ENCODE measurements at places on chromosomes 16 and 17.
A peak's percentile ranks its signal among the peaks of the same experiment; 100 is the strongest.

DNA sequence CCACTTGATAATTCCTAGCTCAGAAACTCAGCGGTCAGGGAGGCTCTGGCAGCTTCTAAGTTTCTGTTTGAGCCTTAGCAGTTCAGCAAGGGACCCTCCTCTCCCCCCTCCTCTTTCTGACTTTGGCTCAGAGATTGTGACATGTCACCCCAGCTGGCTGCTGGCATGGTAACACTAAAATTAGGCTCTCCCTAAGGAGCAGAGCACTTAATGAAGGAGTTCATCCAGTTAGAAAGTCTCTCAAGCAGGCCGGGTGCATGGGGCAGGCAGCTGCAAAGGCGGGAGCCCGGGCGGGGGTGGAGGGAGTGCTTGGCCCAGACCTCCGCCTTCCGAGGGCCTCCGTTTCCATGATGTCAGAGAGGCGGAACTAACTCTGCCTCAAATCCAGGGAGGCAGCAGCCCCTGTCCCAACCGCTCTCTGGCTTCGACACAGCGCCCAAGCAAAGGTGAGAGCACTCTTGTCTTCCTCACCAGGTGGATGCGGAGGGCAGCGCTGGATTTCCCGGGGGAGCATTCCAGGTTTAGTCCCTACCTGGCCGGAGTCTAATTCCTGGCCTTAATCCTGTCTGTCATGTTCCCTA, 128.0 kb upstream of the PLCG2 start:
- peak; percentile 90 for DNase-seq

GRCh38 chr17:929586-929985, 50.0 kb downstream of the NXN start:
- DNase-seq, result no peak

DNA sequence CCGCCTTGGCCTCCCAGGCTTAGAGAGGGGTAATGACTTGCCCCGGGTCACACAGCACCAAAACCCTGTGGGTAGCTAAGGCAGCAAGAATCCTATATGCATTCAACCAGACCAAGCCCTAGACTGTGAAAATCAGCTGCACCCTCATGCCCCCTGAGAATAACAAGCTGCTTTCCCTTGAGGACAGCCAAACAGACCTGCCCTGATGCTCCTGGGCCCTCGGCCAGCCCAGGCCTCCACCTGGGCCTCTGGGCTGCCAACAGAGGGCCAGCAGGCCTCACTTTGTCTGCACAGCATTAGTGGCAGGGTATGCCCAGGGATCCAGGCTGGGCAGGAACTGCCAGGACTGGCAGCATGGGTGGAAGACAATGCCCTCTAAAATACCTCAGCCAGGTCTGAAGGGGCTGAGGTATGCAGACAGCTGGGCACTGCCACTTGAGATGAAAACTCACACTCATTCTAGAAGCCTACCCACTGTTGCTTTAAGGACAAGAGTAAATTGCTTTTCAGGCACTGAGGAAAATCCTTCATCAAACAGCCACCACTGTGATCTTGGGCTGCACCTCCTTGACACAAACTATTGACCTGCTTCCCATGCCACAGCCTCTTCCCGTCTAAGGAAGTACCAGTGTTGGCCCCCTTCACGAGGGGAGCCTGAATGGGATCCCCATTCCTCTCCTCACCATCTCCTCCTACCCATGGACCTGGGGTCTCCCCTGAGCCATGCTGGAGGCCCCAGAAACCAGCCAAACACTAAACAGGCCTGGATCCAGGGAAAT, 8.8 kb downstream of the ST3GAL2 start:
- no peak for DNase-seq

DNA sequence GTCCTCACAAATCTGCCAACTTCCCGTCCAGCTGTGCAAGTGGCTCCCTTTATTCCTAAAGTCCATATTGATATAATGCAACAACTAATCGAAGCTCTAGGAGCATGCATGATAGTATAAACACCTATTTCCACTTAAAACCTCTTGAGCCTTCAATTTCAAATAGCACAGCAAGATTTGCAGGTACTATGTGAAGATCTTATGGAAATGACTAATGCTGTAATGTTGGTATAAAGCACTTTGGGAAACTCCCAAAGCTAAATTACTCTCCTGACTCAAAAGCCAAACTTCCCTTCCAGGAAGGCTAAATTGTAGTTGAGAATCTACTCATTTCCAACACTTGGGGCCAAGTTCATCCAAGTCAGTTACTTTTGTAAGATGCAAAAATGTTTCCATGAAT, 287.6 kb upstream of the CDH11 start:
- no peak for DNase-seq

DNA sequence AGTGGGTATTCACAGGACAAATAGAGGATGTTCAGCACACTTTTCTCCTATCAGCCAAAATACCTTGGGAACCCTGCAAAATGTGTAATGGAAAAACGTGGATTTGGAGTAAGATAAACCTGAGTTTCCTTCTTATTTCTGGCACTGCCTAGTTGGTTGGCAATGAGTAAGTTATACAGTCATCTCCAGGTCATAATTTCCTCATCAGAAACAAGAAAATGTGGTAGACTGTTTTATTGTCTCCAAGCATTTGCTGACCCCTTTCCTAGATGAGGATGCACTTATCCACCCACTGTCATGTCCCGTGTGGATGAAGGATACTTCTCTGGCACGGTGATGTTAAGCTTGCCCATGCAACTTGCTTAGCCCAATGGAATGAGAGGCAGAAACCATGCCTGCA, 458.0 kb downstream of the KIF2B start:
- no peak for DNase-seq

- no peak for DNase-seq
Observed at GRCh38 chr17:32485261-32486110, 1.3 kb upstream of the CDK5R1 start.

GRCh38 chr17:21018894-21019293, 23.9 kb downstream of the USP22 start:
- no peak for DNase-seq

DNA sequence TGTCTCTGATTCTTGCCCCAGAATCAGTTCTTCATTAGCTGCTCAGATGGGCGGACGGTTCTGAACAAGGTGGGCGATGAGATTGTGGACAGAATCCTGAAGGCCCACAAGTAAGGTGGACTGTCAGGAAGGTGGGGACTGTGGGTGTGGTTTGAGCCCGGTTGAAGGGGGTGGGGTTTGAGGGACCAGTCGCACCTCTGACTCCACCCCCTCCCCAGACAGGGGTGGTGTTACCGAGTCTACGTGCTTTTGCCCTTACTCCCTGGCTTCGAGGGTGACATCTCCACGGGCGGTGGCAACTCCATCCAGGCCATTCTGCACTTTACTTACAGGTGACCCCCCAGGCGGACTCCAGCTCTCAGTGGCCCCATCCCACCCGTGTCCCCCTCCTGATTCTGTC, 11.3 kb downstream of the PLD2 start:
- DNase-seq, result no peak

GRCh38 chr16:72530434-72530833, 358.5 kb upstream of the PMFBP1 start:
- no peak for DNase-seq

DNA sequence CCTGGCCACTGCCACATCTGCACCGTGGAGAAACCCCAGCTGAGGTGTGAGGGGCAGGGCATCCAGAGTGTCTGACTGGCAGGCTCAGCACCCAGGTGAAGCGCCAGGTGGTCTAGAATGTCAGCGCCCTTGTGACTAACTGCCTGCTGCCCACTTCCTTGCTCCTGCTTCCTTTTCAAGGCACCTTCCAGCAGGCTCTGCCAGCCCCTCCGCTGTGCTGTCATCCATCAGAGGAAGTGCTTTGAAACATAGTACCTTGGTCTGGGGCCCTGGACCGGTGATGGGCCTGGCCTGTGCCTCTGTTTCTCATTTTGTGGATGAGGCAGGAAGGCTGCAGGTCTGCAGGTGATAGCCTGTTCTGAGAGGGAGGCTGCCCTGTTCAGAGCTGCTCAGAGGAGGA, 5.5 kb downstream of the SPNS2 start:
- DNase-seq, result no peak

DNA sequence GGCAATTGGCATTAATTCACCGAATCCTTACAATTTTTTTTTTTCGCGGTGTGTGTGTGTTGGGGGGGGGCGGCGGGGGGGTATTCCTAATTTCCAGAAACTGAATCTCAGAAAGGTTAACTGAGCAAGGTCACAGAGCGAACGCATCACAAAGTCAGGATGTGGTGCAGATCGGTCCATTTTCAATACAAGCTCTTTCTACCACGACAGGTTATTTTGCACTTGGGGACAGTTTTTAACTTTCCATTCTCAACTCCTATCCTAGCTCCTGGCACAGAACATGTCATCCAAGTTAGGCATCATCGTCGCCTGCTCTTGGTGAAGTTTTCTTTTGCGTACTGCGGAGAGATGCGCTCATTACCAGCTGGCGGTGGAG, 15.4 kb upstream of the ERN1 start:
- DNase-seq, result no peak

GRCh38 chr16:57976331-57976796, 5.4 kb upstream of the CNGB1 start:
- DNase-seq, result no peak

- no peak for DNase-seq
Observed at GRCh38 chr16:64121473-64121872, 1000.4 kb downstream of the CDH11 start.

GRCh38 chr16:30946671-30947540, 2.0 kb upstream of the ORAI3 start:
- DNase-seq, result no peak

Measured in SHP77 treated with DMSO at 0.1 percent for 48 hours (cell line).